ENCODE measurements at places on chromosomes 12 and 14. TPM values are rescaled to one million over a fixed set of nuclear protein-coding genes. Genes with fewer than 3 reads are reported as not detected.

DNA sequence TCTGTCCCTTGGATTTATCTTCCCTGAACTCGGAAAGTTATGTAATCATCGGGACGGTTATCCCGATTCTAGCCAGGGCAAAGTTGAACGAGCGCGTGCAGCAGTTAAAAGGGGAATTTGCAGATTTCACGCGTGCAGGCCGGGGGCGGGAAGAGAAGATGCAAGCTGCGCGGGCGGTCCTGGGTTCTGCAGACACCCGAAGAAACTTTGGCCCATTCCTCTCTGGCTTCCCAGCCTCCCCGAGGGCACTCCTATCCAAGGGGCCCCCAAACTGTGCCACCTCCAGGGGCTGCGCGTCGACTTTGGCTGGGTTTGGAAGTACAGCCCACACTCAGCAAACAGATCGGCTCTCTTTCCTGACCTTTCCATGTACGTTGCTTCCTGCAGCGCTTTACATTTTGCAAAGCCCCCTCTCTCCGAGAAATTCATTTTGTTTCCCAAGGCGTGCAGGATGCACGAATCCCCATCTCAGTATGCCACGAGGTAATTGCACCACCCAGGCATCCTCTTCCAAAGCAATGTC is 941 bp upstream of the PPP1CC start:
- DNase-seq, result no peak

DNA sequence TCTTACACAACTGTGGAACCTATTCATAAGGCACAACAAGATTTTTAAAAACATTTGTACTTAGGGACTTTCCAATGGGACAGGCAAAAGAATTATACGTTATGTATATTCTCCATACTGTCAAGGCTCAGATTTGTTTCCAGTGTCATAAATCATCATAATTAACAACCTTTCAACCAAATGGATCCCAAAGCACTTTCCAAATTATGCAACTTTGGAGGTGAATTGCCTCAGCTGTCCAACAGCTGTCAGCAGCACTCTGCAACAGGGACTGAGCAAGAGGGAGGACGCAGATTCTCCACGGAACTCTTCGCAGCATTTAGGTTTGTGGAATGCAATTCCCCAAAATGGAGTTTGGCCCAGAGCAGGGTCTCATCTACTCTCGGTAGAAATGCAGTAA is 186.6 kb downstream of the PAX9 start:
- DNase-seq, result no peak

GRCh38 chr14:91417983-91418386 is 365 bp upstream of the CCDC88C start:
- no peak for DNase-seq

Gene PTPRB
- 11.2 TPM for total RNA-seq

- DNase-seq, result no peak
Measured at GRCh38 chr12:115998119-115998633, 279.3 kb downstream of the MED13L start.

- DNase-seq, result no peak
Measured at GRCh38 chr12:5710260-5710878, 234.7 kb downstream of the ANO2 start.

GRCh38 chr12:94026596-94026995 is 121.8 kb upstream of the PLXNC1 start:
- no peak for DNase-seq

GRCh38 chr12:67318786-67319185 is 49.6 kb downstream of the CAND1 start:
- no peak for DNase-seq

DNA sequence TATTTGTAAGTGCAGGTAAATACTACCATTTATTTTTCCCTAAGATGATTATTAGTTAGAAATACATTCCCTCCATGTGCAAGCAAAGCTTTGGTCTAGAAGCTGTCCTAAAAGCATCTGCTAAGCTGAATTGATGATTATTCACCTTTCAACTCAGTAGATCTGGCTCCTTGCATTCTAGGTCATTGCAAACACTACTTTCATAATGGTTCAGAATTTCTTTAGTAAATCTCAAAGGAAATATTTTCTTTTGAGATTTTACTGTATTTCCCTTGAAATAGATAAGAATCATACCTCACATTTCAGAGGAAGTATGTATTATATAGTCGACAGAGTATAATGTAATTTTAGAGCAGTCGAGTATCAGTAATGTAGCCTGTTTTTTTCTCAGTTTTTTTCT is 2.4 kb downstream of the ETNK1 start:
- DNase-seq, result no peak

Data from prostate gland (tissue), 2 donors.